Lung (tissue), 17 donors: ENCODE measurements at places on chromosomes 3 and 15. TPM values are rescaled to one million over a fixed set of nuclear protein-coding genes. Genes with fewer than 3 reads are reported as not detected.

- no peak overlapping the region for H3K27ac ChIP-seq
- no peak for DNase-seq
- H3K36me3 ChIP-seq = no peaks in the 10 kb centered on the region
- no peak overlapping the region for H3K4me3 ChIP-seq
Measured at GRCh38 chr3:195115600-195116406, 155.2 kb downstream of the XXYLT1 start.

LYZL4 gene
- not detected for total RNA-seq

DNA sequence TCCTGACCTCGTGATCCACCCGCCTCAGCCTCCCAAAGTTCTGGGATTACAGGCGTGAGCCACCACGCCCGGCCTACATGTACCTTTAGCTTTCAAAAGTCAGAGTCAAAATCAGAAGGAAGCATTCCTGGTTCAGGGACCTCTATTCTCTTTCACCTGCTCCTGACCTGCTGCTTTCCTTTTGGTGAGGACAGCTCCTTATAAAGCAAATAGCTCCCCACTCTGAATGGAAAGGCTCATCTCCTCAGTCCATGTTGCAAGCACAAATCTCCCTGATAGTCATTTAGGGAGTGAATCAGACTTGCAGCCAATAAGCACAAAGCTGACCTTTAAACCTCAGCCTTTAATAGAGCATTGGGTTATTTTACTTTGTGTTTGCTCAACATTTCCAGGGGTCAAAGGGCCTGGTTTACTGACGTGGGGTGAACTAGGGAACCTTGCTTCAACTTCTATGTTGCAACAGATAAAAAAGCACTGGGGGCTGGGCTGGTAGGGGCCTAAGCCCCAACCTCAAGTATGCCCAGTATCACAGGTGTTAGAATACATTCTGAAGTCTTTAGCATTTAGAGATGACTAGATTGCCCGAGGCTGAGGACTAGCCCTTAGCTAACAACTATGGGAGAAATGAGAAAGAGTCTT lies 43.1 kb downstream of the THRB start:
- no peaks in the 10 kb centered on the region for H3K4me1 ChIP-seq
- H3K27me3 ChIP-seq = no peaks in the 10 kb centered on the region
- no peak overlapping the region for H3K27ac ChIP-seq

DNA sequence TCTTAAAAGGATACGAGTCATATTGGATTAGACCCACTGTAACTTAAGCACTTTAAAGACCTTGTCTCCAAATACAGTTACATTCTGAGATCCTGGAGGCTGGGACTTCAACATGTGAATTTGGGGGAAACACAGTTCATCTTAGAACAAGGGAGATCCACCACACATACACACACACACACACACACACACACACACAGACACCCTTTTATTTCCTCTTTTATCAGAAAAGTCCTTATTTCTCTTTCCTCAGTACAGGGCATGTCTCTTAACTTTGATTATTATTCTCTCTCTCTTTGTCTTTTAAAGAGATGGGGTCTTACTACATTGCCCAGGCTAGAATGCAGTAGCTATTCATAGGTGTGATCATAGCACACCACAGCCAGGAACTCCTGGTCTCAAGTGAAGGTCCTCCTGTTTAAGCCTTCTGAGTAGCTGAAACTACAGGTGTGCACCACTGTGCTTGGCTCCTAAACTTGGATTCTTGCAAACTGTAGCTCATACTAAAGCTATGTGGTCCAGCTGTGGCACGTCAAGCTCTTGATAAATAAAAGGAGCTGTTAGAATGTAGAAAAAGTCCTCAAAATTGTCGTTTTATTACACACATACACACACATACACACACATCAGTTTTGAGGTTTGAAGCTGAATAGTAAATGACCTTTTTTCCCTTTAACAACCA lies 7.4 kb downstream of the GOLM2 start:
- H3K27ac ChIP-seq = no peak overlapping the region
- DNase-seq = peak; percentile 13
- H3K4me3 ChIP-seq = no peak overlapping the region

- no peak overlapping the region for H3K4me3 ChIP-seq
- H3K4me1 ChIP-seq = no peaks in the 10 kb centered on the region
- no peak overlapping the region for H3K27ac ChIP-seq
- H3K36me3 ChIP-seq = peaks cover 3% of the 10 kb centered on the region
- no peak for DNase-seq
Measured at GRCh38 chr3:33004961-33005360, 53.5 kb downstream of the CCR4 start.

DNA sequence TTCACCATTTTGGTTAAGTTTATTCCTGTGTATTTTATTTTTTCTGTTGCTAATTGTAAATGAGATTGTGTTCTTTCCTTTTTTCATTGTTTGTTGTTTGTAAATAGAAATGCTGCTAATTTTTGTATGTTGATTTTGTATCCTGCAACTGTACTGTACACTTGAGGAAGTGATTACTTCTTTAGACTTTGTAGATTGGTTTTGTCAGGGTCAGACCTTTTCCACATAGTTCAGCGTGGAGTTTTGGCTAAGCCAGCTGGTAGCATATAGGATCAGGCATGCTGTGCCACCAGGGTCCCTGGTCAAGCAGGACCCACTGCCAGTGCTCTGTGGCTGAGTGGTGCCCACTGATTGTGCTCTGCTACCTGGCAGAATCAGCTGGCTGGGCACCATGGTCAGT lies 80.1 kb downstream of the CD200 start:
- no peak overlapping the region for H3K27ac ChIP-seq
- no peaks in the 10 kb centered on the region for H3K27me3 ChIP-seq
- DNase-seq = no peak
- H3K4me3 ChIP-seq = no peak overlapping the region
- no peaks in the 10 kb centered on the region for H3K36me3 ChIP-seq

CD96 gene
- 3.1 TPM for total RNA-seq

DNA sequence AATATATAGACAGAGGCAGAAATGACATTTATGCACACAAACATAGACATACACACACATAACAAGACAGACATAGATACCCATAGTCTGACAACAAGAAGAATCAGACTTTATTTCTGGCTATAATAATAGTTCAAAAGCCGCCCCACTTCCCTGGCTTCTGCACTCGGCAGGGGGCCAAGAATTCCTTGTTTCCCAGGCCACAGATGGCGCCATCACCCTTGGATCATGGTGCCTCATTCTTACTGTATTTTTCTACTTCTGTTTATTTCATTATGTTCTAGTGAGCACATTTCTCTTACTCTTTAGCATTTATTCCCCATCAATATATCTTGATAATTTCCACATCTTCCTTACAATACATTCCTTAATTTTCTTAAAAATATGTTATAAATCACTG lies 387.5 kb downstream of the NLGN1 start:
- no peaks in the 10 kb centered on the region for H3K4me1 ChIP-seq
- H3K27me3 ChIP-seq = no peaks in the 10 kb centered on the region
- DNase-seq = no peak
- no peak overlapping the region for H3K4me3 ChIP-seq

GRCh38 chr3:73070675-73071575 lies 9.5 kb downstream of the EBLN2 start:
- H3K4me1 ChIP-seq = no peaks in the 10 kb centered on the region
- H3K4me3 ChIP-seq = no peak overlapping the region
- no peaks in the 10 kb centered on the region for H3K36me3 ChIP-seq

- no peak overlapping the region for H3K27ac ChIP-seq
- no peak overlapping the region for H3K4me3 ChIP-seq
- no peak for DNase-seq
- no peaks in the 10 kb centered on the region for H3K4me1 ChIP-seq
- H3K36me3 ChIP-seq = no peaks in the 10 kb centered on the region
- H3K27me3 ChIP-seq = no peaks in the 10 kb centered on the region
Measured at GRCh38 chr15:58423831-58424608, 7.8 kb upstream of the LIPC start.

GRCh38 chr15:69104050-69104750 lies 56.2 kb upstream of the GLCE start:
- no peak for DNase-seq
- H3K27ac ChIP-seq = no peak overlapping the region
- H3K36me3 ChIP-seq = no peaks in the 10 kb centered on the region
- no peak overlapping the region for H3K4me3 ChIP-seq

GRCh38 chr15:65845826-65846519 lies 23.3 kb upstream of the RAB11A start:
- no peak overlapping the region for H3K27ac ChIP-seq
- H3K36me3 ChIP-seq = no peaks in the 10 kb centered on the region
- DNase-seq = no peak
- no peaks in the 10 kb centered on the region for H3K27me3 ChIP-seq
